ENCODE measurements at places on chromosomes 3 and 15.

DNA sequence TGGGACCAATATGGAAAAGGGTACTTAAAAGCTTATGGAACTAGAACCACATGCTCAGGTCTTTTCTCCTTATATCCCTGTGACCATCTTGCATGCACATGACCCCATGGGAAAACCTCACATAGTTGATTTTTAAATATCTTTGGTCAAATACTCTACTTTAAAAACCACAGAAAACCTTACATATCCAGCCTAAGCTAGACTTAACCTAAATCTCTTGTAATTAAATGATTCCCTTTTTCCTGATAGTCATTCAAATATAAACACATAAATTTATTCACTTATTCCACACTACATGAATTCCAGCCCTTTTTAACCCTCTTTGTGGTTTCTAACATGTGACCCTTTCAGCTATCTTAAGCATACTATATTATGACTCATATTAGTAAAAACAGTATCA is 46.8 kb downstream of the DNAJC13 start:
- DNase-seq, result no peak

- no peak for DNase-seq
Observed at GRCh38 chr3:141262308-141262705, 30.7 kb downstream of the PXYLP1 start.

GRCh38 chr15:32952901-32953532 is 235.2 kb downstream of the GREM1 start:
- DNase-seq, result no peak

- DNase-seq, result peak; percentile 54
Observed at GRCh38 chr3:45664578-45664977, 24.6 kb upstream of the SACM1L start.

DNA sequence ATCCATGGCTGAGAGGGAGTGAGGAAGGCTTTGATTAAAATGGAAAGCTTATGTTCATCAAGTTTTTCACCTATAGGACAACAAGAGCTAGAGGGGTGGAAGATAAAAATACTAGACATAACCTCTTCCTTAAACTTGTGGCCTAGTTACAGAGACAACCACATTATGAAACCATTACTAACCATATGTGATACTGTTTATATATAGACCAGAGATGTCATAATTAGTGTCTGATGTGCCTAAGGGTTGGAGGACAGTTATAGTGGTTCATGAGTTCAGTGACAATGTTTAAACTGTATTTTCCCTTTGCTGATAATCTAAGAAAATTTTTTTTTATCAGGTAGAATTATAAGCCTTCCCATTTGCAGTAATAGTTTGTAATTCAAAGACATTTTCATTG is 23.7 kb downstream of the PHLDB2 start:
- no peak for DNase-seq

- no peak for DNase-seq
Observed at GRCh38 chr15:31169558-31169957, 68.0 kb upstream of the TRPM1 start.

DNA sequence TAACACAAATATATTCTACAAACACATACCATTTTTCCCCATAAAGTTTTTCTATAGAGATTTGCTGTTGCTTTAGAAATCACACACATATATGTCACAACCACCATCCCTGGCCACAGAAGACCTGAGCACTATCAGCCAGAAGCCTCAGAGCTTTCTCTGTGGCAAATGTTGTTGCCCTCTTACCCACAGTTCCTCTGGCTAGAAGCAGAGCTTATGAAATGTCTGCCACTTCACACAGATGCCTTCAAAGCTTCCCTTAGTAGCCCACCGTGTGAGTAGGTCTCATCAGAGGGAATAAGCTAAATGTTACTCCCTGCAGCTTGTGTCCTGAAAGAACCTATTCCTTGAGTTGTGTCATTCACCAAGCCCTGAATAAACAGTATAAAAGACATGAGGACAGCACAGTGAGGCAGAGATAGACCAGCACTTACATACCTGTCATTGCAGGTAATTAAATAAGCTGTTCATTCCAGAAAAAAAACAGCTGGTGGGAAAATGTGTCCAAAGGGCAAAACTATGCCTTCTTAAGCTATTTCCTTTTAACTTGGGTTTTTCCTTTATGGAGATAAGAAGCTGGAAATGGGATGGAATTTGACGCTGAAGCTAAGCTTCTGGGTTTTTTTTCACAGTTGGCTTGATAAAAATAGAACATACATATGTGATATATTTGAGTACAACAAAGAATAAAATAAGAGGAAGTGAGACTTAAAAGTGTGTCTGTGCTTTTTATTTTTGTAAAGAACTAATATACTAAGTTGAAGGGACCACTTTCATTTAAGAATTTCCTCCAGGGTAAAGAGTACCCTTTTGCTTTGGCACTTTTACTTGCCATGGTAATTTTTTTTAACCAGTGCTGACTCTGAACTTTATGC is 391.4 kb downstream of the KCNH8 start:
- no peak for DNase-seq

GRCh38 chr3:130905551-130905950 is 11.7 kb downstream of the ATP2C1 start:
- DNase-seq, result no peak

DNA sequence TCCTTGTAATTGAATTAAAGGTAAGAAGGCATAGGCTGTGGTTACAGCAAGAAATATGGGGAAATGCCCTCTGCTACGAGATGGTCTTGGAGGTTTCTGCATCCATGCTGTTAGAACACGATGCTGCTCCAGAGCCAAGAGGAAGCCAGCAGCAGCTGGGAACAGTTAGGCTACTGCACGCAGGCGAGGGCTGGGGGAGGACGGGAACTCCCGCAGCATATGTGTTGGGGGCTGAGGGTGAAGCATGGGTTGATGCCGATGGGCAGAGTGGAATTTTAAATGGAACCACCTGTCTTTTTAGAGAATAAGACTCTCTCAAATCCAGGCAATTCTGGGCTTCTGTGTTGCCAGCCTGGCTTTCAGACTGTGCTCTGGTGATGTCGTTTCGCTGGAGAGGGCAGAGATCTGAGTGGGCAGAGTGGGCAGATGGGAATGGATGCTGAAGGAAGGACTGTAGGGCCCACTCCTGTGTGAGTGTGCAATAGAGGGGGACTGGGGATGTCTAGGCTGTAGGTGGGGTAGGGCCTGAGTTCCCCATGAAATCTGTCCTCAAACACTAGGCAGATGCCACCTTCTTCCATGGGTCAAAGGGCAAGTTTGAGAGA is 417.0 kb upstream of the TPM1 start:
- DNase-seq, result no peak

- DNase-seq, result peak; percentile 35
Observed at GRCh38 chr3:46538803-46539442, 27.2 kb downstream of the LRRC2 start.

- DNase-seq, result no peak
Observed at GRCh38 chr15:39697509-39697908, 85.1 kb downstream of the FSIP1 start.

DNA sequence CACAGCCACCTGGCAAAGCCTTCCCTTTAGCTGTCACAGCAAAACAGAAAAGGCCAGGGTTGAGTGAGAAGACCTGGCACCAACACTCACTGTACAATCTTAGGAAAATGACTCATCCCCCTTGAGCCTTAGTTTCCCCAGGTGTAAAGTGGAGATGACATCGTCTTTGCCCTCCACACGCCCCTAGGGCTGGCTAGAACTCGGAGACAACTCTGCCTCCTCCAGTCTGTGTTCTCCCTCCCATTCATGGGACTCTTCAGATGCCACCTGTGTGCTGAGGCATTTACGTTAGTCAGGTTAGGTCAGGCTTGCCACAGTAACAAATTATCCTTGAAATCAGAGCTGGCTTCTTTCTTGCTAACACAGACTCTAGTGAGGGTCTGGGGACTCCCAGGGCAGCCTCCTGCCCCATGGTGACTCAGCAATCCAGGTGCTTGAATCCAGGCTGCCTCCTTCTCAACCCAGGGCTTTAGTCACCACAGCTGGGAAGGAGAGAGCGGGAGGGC is 252.6 kb downstream of the PLCL2 start:
- DNase-seq, result no peak

DNA sequence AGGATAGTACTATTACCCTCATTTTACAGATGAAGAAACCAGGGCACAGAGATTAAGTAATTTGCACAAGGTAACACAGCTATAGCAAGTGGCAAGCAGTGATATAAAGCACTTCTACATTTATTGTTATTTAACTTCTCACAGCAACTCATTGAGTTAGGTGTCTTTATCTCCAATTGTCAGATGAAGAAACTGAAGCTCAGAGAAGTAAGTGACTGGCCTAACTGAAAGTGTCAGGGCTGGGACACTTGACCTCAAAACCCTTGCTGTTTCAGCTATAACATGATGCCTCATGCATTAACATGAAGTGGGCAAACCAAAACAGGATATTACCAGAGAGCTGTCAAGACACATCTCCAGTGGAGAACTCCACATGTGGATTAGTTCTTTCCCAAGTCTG is 65.8 kb upstream of the LEKR1 start:
- DNase-seq, result peak; percentile 16
